ENCODE measurements at places on chromosomes 16 and 17.

DNA sequence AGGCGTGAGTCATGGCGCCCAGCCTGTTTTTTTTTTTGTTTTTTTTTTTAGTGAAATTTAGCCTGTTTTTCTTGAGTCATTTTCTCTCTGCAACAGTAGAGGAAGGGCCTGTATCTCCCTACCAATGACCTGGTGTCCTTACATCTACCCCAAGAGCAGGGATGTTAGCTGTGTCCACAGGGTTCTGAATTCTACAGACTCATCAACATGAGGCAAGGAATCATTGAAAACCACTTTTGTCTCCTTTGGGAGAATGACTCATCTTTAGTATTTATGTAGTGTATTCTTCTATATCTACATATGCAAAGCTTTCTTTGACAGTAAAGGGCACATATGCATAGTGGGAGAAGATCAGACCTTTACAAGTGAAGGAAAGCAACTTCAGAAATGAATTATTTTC is 105.3 kb downstream of the SPECC1 start:
- no peak for DNase-seq

- DNase-seq: no peak
Measured at GRCh38 chr16:3171855-3172593, 16.0 kb upstream of the OR1F1 start.

GRCh38 chr16:67445441-67445912 is 14.6 kb downstream of the HSD11B2 start:
- no peak for DNase-seq

- DNase-seq: no peak
Measured at GRCh38 chr16:69424935-69425784, 741 bp downstream of the CYB5B start.

DNA sequence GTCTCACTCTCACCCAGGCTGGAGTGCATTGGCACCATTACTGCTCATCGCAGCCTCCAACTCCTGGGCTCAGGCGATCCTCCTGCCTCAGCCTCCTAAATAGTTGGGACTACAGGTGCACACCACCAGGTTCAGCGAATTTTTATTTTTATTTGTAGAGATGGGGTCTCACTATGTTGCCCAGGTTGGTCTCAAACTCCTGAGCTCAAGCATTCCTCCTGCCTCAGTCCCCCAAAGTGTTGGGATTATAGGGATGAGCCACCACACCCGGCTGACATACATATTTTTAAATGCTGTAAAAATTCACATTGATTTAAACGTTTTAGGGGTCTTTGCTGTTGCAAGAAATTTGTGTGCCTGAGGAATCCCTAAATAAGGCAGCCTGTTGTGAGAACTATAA is 24.8 kb upstream of the SEC14L1 start:
- DNase-seq: no peak

- DNase-seq: no peak
Measured at GRCh38 chr16:67551972-67552371, 10.4 kb upstream of the CTCF start.

DNA sequence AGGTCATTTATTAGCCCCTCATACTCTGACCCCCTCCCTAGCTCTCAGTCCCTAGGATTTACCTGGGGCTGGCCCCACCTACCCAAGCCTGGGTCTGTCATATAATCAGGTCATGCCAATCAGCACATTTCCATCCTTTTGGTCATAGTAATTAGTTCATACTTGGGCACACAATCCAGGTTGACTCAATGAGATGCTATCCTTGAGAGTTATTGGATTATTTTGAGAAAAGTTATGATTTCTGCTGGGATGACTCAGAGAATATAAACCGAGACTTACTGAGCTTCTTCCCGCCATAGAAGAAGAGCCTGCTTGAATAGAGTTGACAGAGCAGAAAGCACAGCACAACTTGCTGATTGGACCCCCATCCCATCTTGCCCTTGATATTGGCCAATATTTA is 331.5 kb downstream of the CBLN1 start:
- no peak for DNase-seq

- DNase-seq: no peak
Measured at GRCh38 chr16:2464333-2464732, 4.4 kb downstream of the TEDC2 start.
